AG08396 (cell line): ENCODE measurements at places on chromosomes 2 and 18.

- no peak for DNase-seq
Measured at GRCh38 chr2:240795454-240795853, 24.6 kb downstream of the KIF1A start.

- no peak for DNase-seq
Measured at GRCh38 chr2:212960336-212960735, 191.1 kb downstream of the IKZF2 start.

GRCh38 chr2:128682266-128682665 lies 363.6 kb upstream of the HS6ST1 start:
- DNase-seq: peak; percentile 3

GRCh38 chr2:183948861-183949260 lies 649.5 kb upstream of the ZNF804A start:
- no peak for DNase-seq

DNA sequence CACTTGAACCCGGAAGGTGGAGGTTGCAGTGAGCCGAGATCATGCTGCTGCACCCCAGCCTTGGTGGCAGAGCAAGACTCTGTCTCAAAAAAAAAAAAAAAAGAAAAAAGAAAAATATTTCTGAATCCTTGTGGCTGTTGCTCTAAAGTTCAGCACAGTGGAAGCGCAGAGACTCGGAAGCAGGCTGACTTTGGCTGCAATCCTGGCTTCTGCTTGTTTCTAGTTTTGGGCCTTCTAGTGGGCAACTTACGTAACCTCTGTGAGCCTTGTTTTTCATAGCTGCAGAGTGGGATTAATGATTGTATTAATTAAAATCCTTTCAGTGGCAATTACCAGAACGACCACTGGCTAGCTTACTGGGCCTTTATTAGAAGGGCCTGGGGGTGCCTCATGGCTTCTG lies 28.4 kb downstream of the GNLY start:
- DNase-seq: no peak

- DNase-seq: no peak
Measured at GRCh38 chr2:159098921-159099411, 130.5 kb downstream of the TANC1 start.

DNA sequence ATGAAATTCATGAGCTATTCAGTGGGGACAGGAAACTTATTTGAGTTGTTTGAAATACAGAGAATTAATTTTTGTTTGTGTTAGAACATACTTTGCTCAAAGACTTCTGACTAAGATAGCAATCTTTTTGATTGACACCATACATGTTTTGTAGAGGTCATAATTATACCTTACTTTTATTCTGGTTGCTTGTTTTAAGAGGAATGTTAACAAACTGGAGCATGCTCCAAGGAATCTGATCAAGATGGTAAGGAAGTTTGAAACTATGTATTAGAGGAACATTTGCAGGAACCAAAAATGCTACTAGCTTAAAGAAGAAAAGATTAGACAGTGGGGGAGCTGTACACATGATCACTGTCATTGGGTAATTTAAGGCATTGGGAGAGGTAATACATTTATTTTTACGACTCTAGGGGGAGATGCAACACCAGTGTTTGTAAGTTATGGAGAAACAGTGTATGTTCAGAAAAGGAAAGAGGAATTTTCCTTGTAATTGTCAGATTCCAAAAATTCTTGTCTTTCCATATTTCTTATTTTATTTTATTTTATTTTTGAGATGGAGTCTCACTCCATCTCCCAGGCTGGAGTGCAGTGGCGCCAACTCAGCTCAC lies 8.0 kb downstream of the AGFG1 start:
- peak; percentile 28 for DNase-seq

GRCh38 chr18:8625461-8626092 lies 16.3 kb downstream of the RAB12 start:
- DNase-seq: no peak

- DNase-seq: no peak
Measured at GRCh38 chr2:3657881-3658280, at the start of gene ALLC. ALLC (plus strand) TSS chr2:3658200; CDS start chr2:3671158, 12,958 bp downstream.

DNA sequence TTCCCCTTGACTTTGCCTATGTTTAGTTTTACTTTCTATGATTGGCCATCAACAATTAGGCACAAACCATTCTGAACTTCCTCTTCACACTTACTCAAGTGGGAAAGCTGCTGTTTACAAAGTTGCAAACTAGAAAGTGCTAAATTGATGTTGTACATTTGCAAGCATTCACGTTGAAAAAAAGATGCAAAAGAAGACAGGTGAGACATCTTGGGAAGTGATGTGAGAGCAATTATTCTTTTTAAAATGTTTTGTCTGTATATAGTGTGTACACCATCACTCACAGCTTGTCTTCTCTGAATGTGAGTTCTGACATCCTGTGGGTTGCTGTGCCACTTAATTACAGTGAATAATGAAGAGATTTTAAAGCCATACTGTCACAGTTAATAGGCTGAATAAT lies 874.1 kb upstream of the LRATD1 start:
- DNase-seq: no peak

DNA sequence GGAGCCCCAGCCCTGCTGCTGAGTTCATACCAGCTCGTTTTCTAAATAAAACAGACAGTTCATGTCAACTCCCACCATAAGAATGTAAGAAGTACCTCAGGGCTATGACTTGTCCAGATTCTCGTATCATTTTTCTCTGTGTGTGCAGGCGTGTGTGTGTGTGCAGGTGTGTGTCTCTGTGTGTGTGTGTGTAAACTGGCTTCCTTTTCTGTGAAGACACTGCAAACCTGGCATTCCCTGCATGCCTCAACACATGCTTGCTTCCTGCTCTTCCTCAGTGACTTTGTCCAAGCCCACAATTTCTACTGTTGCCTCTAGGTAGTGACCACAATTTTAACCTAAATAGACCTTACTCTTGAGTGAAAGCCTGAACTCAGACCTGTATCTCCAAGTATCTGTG lies 879.0 kb downstream of the SLC4A3 start:
- DNase-seq: no peak

DNA sequence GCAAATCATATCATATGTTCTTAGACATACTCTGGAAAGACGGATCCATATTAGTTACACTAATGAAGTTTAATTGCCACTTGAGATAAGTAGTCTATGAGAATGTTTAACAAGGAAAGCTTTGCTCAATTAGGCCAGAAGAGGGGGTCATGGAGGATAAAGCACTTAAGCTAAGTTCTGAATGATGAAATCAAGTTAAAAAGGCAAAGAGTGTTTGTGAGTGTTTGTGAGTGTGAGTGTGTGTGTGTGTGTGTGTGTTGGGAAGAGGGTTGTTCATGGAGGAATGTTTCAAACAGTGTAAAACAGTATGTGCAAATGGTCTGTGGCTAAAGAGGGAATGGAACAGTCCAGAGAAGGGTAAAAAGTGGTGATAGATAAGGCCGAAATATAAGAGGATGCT lies 360.9 kb downstream of the ERBB4 start:
- no peak for DNase-seq

GRCh38 chr2:178478439-178479274 lies at the start of gene FKBP7:
FKBP7 (minus strand) TSS chr2:178478600; CDS start chr2:178478499, 101 bp downstream.
- peak; percentile 88 for DNase-seq

GRCh38 chr2:7026742-7027141 lies 109.5 kb downstream of the RNF144A start:
- DNase-seq: no peak

DNA sequence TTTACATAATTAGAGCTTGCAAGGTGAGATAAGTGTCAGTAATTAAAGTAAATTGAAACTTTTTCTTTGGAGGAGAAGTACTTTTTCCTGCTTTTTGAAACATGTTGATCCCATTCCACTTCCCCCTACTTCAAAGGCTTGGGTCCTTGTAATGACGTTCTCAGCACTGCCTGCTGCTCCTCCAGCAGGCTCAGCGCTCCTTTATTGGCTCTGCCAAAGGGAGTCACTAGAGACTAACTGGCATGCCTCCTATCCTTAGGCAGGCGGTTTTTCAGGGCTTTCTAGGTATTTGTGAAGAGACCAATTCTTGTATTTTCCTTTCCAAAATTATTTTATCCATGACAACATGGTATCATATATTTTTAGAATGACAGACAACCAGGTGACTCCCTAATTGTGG lies 43.9 kb upstream of the ACADL start:
- no peak for DNase-seq

GRCh38 chr2:237920673-237921072 lies 46.1 kb upstream of the UBE2F start:
- no peak for DNase-seq

DNA sequence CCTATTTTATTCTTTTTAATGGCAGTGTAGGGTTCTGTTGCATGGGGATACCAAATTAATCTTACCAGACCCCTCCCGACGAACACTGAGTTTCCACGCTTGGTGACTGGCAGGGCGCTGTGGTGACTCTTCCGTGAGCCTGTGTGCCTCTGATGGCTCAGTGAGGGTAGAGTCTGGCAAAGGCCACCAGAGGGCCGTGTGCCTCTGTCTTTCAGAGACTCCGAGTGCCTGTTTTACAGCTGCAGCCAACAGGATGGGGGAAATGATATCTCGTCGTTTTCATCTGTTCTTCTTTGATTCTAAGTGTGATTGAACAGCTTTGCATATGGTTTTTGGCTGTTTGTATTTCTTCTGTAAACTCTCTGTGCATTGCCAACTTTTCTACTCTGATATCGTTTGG lies 99.8 kb downstream of the ZNF236 start:
- DNase-seq: peak; percentile 58

GRCh38 chr18:32772581-32773381 lies at the start of gene KLHL14:
KLHL14 (minus strand) TSS chr18:32773023; CDS start chr18:32770591, 2,432 bp downstream.
- DNase-seq: no peak

GRCh38 chr2:180652794-180653193 lies 327.6 kb upstream of the UBE2E3 start:
- DNase-seq: no peak

DNA sequence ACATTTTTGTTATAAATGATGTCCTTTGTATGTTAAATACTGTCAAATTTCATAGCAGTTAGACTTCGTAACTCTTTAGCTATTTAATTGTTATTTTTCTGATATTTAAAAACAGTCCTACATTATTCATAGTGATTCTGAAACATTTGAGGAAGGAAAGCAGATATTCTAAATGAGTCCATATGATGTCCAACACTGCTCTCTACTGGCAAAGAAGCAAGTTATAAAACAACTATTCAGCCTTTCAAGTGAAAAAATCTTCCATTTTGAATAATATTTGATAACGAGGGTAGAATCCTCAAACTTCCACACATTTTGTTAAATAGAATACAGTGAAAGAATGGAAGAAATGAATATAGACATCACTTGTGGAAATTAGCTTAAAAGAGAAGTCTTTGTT lies 220.8 kb downstream of the GULP1 start:
- peak; percentile 4 for DNase-seq

GRCh38 chr2:70391988-70392387 lies 90.1 kb upstream of the FAM136A start:
- no peak for DNase-seq

- no peak for DNase-seq
Measured at GRCh38 chr2:109226128-109226527, 97.1 kb downstream of the SH3RF3 start.

- peak; percentile 63 for DNase-seq
Measured at GRCh38 chr2:105179469-105180372, 61.8 kb upstream of the GPR45 start.

GRCh38 chr18:23967321-23968089 lies 47.0 kb upstream of the TTC39C start:
- no peak for DNase-seq
